ENCODE measurements at places on chromosomes 4 and X.

DNA sequence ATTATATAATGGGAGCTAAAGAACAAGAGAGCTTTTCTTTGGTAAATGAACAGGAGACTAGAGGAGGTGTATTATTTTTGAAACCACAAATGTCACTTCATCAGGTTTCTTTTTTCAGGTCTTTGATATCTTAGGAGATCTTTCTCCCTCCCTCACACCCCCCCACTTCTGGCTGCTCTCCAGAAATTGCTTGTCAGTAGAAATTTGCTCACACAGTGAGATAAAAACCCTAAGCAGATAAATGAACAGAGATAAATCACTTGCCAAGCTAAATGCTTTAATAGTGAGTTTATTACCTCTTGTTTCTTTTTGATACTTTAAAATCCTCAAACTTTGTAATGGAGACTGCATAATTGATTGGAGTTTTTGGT lies 421.2 kb upstream of the TENM3 start:
- no peak for DNase-seq

- no peak for DNase-seq
Observed at GRCh38 chrX:130091980-130092522, 18.2 kb downstream of the ELF4 start.

GRCh38 chr4:24322511-24322910 lies 261.8 kb downstream of the DHX15 start:
- no peak for DNase-seq

- DNase-seq: no peak
Observed at GRCh38 chrX:83829874-83830273, 31.1 kb upstream of the CYLC1 start.

DNA sequence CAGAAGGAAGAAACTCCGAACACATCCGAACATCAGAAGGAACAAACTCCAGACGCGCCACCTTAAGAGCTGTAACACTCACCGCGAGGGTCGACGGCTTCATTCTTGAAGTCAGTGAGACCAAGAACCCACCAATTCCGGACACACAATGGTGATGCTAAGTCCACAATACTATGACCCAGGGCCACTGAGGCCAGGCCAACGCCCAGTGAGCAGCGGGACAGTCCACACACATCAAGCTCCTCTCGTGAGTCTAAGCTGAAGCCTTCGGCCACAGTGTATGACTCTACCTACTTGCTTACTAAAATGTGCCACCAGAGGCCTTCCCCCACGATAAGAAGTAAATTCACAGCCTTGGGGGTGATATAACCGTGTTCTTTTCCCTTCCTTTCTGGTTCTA lies 10.2 kb upstream of the CDKN2AIP start:
- no peak for DNase-seq

Data from stimulated activated CD4-positive, alpha-beta T cell treated with anti-CD3 and anti-CD28 coated beads, Interleukin-1b, Interleukin-23, amount 100 ng/mL, for 24 hours (primary cell).